Esophagus mucosa (tissue), 1 donor: ENCODE measurements at places on chromosomes 1 and 21. TPM values are rescaled to one million over a fixed set of nuclear protein-coding genes. Genes with fewer than 3 reads are reported as not detected.

- no peak for ATAC-seq
Observed at GRCh38 chr1:67100833-67101232, 33.9 kb downstream of the C1orf141 start.

Gene KPRP
- 3.6 TPM for total RNA-seq

GRCh38 chr1:42748461-42749410, 8.7 kb upstream of the CLDN19 start:
- ATAC-seq = no peak

GRCh38 chr1:51342591-51343206, 12.3 kb upstream of the TTC39A start:
- ATAC-seq = no peak

Gene DCAF8
- 46.8 TPM for total RNA-seq
